ENCODE measurements at places on chromosomes 4 and X.

DNA sequence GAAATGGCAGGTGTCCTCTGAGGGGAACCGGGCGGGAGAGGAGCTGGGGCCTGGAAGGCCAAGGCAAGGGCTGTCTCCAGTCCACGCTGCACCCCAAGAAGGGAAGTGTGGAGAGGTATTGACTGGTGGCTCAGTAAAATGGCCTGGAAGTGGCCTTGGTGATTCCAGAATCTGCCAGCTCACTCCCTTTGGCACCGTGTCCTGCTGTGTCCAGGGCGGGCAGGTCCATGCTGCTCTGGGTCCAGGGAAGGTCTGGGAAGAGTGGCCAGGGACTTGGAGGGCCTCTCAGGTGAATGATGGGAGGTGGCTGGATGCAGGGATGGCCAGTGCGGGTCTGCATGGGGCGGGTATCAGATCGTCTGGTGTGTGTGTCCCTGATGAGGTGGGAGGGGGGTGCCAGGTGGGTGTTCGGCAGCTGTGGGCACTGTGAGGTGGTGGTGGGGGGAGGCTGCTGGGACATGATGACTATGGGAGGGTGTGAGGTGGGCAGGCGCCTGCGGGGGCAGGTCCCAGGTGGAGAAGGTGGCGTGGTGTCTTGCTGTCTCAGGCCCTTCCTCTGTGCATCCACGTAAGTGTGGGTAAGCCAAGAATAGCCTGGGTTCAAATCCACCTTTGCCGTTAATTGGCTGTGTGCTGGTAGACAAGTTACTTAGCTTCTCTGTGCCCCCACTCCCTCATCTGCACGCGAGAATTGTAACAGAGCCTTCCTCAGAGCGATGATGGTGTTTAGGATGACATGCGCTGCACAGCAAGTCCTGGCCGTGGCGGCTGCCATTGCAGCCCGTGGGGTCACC lies 17.7 kb downstream of the RGS12 start:
- DNase-seq, result no peak

- no peak for DNase-seq
Observed at GRCh38 chr4:53863158-53863557, 201.2 kb downstream of the CHIC2 start.

DNA sequence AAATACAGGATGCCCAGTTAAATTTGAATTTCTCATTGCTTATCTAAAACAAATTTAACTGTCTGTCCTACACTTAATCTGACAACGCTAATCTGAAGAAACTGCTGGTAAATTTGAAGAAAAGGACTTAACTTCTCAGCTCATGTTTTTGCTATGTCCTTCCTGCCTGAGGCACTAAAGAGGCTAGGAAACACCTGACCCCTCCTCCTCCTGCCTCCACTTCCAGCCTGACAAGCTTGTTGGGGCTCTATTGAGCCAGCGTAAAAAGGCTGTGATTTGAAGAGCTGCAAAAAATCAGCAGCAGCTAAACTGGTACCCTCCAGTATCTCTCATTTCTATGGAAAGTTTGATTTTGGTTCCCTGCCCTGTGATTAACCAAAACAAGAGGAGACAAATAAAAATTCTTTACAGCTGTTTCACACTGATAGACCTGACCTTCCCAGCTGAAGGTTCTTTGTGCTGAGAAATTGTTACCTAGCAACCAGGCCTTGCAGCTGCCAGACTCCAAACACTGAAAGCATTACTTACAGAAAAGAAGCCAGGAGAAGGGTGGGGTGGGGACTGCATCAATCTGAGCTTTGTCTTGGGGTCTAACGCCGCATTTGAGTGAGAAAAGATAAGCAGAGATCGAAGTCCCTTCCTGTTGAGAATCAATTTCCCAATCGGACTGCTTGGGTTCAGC lies 35.0 kb downstream of the DCX start:
- peak; percentile 14 for DNase-seq

- no peak for DNase-seq
Observed at GRCh38 chr4:107578321-107578720, 141.7 kb downstream of the PAPSS1 start.

GRCh38 chrX:52425775-52426174 lies 57.0 kb downstream of the XAGE2 start:
- DNase-seq, result no peak

Data from progenitor cell of endocrine pancreas (in vitro differentiated cells).